CD4-positive, alpha-beta T cell treated with Interleukin-15 for 1 hour (primary cell): ENCODE measurements at places on chromosomes 7 and 10.

DNA sequence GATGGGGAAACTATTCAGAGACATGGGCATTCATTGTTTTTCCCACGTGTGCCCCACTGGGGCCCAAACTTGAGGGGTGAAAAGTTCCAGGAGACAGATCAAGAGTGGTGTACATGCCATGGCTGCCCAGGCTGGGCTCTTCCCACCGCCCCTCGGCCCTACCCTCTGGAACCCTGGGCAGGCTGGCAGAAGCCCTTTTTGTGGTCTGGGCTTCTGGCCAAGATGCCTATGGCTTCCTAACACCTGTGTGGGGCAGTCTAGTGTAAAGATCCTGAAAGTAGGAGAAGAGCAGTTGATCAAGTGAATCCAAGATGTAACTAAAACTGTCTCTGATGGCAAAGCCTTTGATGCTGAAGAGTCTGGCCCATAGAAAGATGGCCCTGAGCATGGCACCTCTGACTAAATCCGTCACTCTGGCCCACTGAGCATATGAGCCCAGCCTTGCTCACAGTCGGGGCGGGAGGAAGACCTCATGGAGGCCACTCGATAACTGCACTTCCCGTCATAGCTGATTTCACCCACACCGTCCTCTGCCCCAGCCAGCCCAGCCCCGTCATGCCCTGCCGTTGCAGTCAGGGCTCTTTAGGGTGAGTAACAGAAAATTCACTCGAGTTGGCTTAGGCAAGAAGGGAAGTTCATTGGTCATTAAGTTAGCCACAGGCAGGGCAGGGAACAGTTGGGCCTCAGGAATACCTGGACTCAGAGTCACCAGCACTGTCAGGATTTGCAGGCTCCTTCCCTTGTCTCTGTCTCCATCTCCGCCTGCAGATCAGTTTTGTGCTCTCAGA is 37.9 kb upstream of the MTPAP start:
- DNase-seq: no peak

DNA sequence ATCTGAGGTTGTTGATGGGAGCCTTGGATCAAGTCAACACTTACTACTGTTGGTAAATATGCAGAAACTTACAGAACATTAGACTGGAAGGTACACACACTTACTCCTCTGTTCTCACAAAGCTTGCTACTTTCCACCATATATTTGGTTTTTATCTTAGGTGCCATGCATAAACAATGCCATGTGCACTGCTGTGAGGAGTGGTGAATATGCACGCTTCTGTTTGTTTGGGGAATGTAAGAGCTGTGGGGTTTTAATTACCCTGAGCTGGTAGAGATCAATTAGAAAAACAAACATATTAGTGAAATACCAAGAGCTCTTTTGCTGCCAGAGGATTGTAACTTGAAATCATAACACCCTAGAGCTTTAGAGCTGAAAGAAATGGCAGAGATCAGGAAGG is 79.8 kb upstream of the ARID5B start:
- no peak for DNase-seq

DNA sequence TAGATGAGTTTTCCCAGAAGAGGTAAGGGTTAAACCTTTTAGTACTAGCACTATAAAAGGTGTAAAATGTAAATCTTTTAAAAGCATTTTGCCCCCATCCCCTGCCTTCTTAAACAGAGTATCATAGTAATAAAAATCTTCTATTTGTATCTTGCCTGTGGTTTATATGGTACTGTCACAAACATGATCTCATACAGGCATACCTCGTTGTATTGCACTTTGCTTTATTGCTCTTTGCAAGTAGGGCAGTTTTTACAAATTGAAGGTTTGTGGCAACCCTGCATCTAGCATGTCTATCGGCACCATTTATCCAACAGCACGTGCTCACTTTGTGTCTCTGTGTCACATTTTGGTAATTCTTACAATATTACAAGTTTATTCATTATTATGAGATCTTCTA is 198.8 kb upstream of the YAE1 start:
- DNase-seq: no peak

DNA sequence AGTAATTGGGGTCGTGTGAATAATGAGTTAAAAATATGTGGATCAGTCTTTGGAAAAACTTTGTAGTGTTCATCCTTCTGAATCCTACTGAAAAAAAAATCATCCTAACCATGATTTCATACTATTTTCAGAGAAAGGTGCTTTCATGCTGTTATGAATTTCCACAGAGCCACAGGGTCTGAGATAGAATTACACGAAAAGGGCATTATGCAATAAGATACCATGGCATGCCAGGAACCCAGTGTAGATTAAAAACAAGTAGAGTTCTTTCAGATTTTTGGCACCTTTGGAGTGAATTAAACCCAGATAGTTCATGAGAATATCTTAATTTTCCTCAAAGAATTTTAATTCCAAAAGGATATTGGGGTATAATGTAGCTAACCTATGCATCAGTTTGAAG is 47.5 kb upstream of the AGMO start:
- no peak for DNase-seq

GRCh38 chr10:117221156-117221711 is 19.7 kb upstream of the SLC18A2 start:
- DNase-seq: no peak

DNA sequence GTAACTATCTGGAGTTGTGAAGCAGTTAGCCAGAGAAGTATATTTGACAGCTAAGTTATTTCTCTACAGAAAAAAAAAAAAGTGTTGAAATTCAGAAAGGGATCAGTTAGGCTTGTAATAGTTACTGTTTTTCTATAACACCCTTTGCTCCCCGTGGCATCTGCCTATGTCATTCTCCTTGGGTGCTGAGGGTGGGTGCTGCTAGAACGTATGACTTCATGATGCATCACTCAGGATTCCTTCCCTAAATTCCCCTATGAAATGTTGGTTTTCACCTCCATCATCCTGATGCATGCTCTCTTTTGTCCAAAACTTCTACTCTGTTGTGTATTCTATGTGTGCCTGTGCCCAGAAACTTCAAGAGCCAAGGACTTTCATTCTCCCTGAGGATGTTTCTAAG is 536.4 kb downstream of the GRM8 start:
- no peak for DNase-seq

- no peak for DNase-seq
These were observed 350.3 kb downstream of the HPSE2 start for GRCh38 chr10:98885378-98885777.

- no peak for DNase-seq
These were observed 612.6 kb downstream of the AUTS2 start for GRCh38 chr7:70210936-70211310.

DNA sequence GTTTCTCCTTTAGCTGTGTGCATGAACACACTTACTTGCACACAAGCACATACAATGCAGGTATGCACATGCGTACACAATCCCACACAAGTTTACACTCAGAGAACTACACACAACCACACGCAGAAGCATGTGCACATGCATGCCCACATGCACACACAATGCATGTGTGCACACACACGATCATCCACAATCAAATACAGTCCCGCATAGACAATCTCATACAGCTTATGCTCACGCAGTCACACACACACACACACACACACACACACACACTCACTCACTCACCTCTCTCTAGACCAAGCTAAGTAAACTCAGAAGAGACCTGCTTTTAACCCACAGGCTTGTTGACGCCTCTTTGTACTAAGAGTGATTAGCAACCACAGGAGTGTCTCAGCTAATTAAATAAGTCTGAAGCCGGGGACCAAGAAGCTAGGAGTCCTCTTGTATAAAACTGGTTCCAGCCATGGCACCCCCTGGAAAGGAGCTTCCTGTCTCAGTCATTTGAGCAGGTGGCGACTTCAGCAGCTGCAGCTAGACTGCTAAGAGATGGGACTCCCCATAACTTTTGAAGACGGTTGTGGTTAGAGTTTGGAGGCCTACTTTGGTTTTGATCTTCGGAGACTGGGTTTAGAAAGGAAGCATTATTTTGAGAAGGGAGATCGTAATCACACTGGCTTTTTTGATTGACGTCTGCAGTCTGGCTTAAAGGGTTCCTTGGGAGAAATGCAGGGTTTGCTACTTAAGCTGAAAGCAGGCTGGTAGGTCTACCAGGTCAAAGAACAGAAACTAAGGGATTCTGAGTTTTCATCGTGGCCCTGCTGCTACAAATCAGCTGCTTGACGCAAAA is 82.3 kb upstream of the ADRB1 start:
- DNase-seq: peak; percentile 75

- no peak for DNase-seq
These were observed 446.5 kb downstream of the INHBA start for GRCh38 chr7:41256186-41256945.

DNA sequence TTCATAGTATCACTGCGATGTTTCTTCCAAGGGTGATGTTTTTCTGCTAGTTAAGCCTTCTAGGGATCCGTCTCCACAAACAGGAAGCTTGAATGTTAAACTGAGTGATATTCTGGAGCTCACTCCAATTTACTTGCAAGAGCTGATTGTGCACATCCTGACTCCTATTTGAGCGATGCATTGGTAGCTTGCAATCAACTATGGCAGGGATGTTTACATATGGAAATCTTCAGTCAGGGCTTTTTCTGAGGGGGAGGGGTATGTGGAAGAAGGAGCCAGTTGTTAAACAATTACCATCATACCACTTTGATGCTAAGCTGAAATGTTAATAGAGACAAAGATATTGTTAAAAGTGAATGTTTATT is 43.2 kb upstream of the NXPH1 start:
- DNase-seq: no peak

- DNase-seq: no peak
These were observed 20.0 kb downstream of the PYROXD2 start for GRCh38 chr10:98394851-98395440.

- DNase-seq: no peak
These were observed 332.4 kb upstream of the NRP1 start for GRCh38 chr10:33666686-33667480.

GRCh38 chr7:82229164-82229563 is 214.4 kb downstream of the CACNA2D1 start:
- DNase-seq: no peak

DNA sequence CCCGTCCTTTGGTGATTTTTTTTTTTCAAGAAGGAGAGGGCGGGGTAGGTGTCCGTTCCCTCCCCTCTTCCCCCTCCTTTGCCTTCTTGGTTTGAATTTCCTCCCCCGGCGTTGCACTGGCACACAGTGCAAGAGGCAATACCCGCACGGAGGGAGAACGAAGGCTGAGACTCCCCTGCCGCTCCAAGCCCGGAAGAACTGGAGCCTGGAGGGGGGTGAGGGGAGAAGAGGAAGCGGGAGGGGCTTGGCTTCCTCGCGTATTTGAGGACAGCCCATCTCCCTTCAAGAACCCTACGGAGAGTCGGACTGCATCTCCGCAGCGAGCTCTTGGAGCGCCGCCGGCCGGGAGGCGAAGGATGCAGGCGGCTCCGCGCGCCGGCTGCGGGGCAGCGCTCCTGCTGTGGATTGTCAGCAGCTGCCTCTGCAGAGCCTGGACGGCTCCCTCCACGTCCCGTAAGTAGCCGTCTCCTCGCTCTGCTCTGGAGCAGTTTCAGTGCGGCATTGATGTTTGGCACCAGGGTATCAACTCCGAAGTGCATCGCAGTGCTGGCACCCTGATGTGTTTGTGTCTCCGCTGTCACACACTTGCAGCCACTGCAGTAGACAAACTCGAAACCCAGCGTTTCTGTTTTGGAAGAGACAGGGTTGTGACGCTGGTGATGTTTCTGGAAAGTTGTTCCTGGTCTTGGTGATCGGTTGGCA is at the start of gene CNTNAP2:
CNTNAP2 (plus strand) TSS at position 281 of the 702 bp plus-strand sequence; CDS start at position 357, 76 bp downstream.
- no peak for DNase-seq

- no peak for DNase-seq
These were observed 89.2 kb downstream of the RNLS start for GRCh38 chr10:88493691-88494483.

DNA sequence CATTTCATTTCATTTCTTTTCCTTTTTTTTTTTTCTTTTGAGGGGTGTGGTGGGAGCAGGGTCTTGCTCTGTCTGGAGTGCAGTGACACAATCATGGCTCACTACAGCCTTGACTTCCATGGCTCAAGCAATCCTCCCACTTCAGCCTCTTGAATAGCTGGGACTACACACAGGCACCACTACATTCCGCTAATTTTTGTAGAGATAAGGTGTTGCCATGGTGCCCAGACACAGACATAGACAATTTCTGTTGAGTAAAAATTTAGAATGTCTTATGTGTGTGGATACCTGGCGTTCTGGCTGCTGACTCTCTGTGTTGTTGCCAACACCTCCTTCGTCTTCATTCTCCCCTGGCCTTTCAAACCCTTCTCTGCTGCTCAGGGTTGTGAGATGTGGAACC is 54.0 kb upstream of the PRSS58 start:
- no peak for DNase-seq

DNA sequence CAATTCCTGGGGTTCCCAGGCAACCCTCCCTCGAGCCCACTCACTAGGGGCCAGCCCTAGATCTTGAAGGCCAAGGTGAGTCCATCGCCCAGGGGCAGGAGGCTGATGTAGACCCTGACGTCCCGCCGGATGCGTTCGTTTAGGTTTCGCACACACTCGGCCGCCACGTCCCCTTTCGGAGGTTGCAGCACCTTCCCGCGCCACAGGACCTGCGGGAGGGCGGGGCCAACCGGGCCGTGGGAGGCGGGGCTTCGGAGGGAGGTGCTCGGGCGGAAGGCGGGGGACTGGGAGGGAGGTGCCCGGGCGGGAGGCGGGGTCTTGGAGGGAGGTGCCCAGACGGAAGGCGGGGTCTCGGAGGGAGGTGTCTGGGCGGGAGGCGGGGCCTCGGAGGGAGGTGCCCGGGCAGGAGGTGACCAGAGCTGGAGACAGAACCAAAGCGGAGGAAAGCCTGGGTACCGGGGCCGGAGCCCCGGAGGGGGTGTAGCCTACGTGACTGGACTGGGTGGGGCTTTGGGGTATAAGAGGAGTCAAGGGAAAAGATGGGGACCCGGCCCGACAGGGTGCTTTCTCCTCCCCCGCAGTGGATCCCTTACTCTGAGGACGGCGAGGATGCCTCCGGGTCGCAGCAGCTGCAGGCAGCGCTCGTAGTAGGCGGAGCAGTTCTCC is 1.6 kb downstream of the COMTD1 start:
- peak; percentile 97 for DNase-seq

DNA sequence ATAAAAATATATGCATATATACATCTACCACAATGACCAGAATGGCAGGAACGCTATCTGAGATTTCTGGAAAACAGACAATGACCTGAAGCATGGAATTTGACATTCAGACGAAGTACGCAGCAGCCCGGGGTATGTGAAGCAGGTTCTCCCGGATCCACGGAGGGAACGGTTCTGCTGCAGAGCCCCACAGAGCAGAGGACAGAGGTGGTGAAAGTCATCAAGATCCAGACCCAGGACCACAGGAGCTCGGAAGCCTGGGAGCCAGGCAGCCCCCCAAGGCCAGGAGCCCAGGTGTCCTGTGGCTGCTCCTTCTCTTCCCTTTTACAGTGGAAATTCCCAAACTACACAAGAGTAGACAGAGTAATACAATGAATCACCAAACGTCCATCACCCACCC is 42.1 kb upstream of the DNAAF5 start:
- DNase-seq: no peak

GRCh38 chr10:125068406-125068805 is 92.0 kb downstream of the CTBP2 start:
- no peak for DNase-seq

GRCh38 chr10:45096001-45096400 is 95.3 kb downstream of the ZNF22 start:
- no peak for DNase-seq

GRCh38 chr7:48899932-48900331 is 24.4 kb upstream of the CDC14C start:
- DNase-seq: no peak
